Omental fat pad (tissue), 4 donors: ENCODE measurements at places on chromosomes 16 and 17. TPM values are rescaled to one million over a fixed set of nuclear protein-coding genes. Genes with fewer than 3 reads are reported as not detected.
A peak's percentile ranks its signal among the peaks of the same experiment; 100 is the strongest.

PRSS33 gene
- not detected for total RNA-seq

GRCh38 chr16:82459580-82460256 lies 167.1 kb upstream of the CDH13 start:
- DNase-seq, result no peak

TMEM100 gene
- total RNA-seq, result 127 TPM

DNA sequence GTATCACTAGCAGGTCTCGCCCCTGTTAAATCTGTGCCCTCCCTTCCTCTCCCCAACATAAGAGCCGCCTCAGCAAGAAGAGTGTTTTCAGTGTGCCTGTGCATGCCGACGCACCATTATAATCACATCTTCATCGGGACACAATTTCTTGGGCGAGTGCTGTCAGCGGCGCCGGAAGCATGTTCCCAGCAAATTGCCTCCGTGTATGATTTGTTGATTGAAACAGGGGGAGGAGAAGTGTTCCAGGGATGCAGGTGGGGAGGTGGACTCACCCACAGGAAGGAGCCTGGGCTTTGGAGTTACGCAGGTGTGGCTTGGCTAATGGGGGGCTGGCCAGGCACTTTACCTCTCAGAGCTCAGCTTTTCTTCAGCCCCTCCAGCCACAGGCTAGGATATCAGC lies 53.6 kb downstream of the SPACA3 start:
- no peak for DNase-seq

DNA sequence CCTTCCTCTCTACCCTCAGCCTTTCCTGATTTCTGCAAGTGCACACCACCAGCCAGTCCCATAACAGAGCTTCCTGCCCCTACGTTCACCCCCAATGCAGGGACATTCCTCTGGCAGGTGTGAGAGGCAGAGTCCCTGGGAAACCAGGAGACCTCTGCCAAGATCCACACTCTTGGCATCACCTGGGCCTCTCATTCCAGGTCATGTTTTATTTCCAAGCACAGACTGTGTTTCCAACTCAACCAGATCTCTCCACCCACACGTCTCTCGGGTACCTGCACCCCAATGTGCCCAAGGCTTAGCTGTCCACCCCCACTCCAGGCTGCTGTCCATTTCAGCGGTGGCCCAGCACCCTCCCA lies 21.0 kb upstream of the PHB1 start:
- DNase-seq, result no peak

- no peak for DNase-seq
Observed at GRCh38 chr17:50356892-50357510, 11.1 kb downstream of the XYLT2 start.

KATNB1 gene
- total RNA-seq, result 15.1 TPM

DNA sequence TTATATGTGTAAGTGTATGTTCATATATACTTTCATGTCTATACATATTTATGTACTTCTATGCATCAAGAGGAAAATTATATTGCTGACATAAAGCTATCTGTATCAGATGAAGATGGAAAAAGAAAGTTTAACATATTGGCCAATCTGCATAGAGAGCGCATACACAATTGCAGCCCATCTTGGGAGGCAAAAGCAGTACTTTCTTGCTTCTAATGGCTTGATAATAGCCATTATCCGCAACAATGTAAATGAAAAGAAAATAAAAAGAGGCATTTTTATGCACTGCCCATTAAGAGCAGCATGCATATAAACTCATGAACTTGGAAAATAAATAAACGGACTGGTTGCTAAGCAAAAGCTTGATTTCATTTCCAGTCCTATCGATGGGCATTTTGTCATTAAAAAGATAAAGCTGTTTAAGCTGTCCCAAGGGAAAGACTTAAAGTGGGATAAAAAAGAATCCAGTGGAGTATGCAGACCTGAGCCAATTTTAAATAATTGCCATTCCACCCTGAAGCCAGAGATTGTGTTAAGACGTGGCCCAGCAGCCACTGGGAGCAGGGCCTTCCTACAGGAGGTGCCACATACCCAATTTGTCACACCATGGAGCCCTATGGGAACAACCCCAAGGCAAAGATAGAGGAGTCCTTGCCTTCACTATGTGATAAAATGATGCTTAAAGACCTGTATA lies 183.6 kb upstream of the CDH11 start:
- no peak for DNase-seq

HID1 gene
- 4.2 TPM for total RNA-seq

SLC25A11 gene
- 38.9 TPM for total RNA-seq

DNA sequence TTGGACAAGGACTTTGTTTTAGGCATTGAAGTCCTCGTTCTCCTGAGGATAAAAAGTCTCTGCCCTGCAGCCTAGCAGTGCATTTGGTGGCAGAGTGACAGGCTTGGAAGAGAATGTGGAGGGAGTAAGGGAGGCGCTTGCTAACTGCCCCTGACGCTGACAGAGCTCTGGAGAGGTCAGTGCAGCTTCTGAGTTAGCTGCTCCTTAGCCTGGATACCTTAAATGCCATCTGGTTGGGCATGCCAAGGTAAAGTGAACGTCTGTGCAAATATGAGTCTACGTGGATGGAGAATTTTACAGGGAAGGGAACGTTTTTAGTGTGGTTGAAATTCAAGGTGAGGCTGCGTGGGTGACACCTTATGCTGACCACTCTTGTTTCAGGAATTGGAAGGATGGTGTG lies 44.4 kb downstream of the SEC14L1 start:
- no peak for DNase-seq

DNA sequence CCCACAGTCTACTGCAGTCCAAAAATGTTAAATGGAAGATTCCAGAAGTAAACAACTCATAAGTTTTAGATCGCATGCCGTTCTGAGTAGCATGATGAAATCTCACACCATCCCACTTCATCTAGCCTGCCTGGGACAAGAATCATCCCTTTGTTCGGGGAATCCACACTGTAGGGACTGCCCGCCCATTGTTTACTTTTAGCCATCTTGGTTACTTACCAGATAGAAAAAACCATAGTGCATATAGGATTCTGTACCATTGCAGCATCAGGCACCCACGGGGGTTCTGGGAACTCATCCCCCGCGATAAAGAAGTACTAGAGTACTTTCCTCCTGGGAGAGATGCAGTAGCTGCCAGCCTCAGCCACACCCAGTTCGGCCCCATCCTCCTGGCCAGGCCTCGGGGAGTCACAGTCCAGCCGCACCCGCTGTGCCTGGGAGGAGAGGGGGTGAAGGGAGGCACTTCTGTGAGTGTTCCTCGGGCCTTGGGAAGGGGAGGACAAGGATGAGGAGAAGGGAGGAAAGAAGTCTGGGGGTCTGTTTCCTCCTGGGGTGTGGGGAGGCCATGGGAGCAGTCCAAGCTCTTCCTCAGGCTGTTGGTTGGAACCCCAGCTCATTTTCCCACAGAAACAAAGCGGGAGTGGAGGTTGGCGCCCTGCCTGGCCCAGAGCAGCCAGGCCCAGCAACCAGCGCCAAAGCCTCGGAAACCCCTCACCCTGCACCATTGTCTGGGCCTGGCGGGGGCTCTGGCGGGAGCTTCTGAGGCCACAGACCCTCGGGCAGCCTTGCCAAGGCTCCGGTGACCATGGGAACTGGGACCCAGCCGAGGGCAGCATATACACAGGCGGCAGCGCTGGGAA lies 8.9 kb downstream of the TRIM47 start:
- DNase-seq, result no peak

GRCh38 chr16:58850019-58850677 lies 116.0 kb upstream of the GOT2 start:
- no peak for DNase-seq

DNA sequence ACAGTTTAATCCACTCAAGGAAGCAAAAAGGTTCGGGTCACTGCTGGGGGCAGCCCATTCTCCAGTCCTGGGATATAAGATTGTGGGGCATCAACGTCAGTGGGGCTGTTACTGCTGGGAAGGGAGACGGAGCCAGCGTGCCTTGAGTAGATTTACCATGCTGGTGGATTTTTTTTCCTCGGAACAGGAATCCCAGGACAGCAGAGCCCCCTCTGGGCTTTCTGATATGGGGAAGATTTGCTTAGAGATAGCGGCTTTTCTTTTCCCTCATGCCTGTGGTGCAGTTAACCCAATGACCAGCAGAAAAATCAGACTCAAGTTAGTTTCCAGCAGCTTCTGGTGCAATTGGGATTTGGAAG lies 35.4 kb downstream of the WSCD1 start:
- DNase-seq, result no peak

DNA sequence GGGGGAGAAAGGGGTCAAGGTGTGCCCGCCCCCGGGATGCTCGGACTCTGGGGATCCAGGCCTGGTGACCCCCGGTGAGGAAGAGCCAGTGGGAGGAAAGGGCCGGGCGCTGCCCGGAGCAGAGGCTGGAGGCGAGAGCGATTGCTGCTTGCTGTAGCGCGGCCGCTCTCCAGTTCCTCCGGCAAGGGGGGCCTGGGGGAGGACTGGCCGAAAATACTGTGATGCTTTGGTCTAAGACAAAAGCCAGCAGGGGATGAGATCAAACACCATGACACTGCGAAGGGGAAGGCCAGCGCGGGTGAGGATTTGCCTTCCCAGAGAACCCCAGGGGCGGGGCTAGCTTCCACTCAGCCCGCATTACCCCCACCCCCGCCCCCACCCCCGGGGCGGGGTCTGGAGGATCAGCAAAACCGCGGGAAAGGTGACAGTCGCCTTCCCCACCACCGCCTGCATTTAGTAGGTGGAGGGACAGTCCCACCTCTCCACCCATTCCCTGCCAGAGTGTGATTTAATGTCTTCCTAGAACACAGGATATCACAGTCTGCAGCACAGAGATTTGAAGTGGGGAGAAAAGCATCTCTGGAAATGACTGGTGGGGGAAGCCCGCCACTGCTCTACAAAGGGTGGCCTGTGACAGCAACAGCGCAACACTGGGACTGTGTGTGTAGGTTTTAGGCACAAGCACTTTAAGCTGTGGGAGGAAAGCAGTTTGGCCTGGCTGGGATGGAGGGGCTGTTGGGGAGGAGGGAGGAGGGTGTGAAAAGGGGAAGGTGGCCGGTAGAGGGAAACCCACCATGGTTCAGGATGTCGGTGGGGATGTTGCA lies 25.7 kb downstream of the MRC2 start:
- peak; percentile 52 for DNase-seq

KRTAP4-4 gene
- not detected for total RNA-seq

GRCh38 chr17:17648762-17649161 lies 32.5 kb upstream of the RAI1 start:
- DNase-seq, result no peak

- DNase-seq, result no peak
Observed at GRCh38 chr16:84692451-84693214, 7.2 kb upstream of the USP10 start.

DNA sequence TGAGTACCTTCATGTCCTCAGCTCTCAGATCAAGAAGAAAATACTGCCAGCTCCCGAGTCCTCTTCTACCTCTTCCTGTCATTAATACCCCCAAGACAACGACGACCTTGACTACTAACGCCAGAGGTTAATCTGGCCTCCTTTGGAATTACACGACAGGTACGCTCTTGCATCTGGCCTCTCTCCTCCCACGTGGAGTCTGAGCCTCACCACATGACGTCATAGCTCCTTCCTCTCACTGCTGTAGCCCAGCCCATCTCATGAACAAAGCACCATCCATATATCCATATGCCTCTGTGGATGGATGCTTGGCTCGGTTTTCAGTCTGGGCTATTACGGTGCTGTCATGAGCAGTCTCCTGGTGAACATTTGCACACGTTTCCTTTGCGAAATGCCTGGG lies 110.2 kb upstream of the TNRC6C start:
- DNase-seq, result no peak

GRCh38 chr17:58536542-58536941 lies 22.1 kb upstream of the MTMR4 start:
- no peak for DNase-seq

DNA sequence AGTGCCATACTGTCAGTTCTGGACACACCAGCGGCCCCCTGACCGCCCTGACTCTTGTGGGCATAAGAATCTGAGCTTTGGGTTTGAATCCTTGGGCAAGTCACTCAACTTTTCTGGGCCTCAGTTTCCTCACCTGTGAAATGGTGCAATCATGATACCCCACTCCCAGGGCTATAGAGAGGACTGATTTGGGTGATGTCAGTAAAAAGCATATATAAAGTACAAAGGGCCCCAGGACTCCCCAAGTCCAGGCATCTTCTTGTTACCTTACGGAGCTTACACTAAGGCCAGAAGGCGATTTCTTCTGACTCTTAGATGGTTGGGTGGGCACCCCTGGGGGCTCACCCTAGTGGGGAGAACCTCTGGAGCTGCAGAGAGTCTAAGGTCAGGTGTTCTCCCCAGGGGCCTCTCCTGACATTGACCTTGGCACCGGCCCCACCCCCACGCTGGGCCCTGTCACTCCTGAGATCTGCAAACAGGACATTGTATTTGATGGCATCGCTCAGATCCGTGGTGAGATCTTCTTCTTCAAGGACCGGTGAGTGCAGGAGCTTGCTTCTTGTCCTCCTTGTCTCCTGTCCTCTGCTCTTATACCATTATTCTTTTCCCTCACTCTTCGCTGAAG lies 13.9 kb downstream of the MMP2 start:
- DNase-seq, result no peak

GRCh38 chr17:46020023-46020761 lies 21.1 kb downstream of the STH start:
- peak; percentile 7 for DNase-seq

GRCh38 chr16:57791195-57791892 lies 10.9 kb downstream of the KIFC3 start:
- DNase-seq, result no peak

DNA sequence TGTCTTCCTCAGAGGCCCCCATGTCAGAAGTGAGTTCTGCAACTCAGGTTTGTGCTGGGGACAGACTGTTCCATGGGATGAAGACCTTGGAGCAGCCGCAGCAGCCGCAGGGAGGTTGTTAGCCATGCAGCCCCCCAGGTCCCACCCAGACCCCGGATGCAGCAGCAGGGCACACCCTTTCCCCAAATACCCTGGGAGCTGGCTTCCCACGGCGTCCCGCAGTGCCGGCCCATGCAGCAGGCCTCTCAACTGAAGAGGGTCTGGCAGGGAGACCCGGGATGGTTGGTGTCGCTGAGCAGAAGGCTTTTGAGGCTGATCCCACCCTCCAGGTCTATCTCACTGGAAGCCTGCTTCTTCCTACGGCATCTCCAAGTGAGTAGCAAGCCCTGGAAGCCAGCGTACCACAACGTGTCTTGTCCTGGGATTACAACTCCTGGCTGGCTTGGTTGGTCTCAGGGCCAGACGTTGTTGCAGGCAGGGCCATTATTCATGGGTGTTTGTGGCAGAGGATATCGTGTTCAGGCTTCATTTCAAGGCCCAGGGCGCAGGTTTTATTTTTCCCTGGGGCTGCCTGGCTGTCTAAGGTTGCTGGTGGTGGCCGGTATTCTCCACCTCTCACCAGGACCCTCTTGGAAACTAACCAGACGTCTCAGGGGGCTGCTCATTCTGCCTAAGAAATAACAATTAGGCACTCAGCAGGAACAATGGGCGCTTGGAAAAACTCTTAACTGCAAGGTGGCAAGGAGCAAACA lies 223.2 kb downstream of the C16orf95 start:
- DNase-seq, result no peak

DNA sequence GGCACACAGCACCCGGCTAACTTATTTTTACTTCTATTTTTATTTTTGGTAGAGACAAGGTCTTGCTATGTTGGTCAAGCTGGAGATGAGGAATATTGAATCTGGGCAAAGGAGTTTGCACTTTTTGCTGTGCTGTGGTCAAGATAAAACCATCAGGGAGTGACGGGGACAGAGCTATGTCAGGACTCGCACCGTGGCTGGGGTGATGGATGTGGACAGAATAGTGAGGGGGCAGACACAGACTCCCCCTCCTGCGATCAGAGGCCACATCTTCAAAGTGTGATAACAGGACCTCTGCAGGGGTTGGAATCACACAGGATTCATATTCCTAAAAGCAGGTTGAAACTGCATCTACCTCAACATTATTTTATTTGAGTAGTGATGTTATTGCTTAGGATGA lies 25.6 kb downstream of the IL21R start:
- no peak for DNase-seq
